ENCODE measurements at places on chromosomes 16 and 17.

GRCh38 chr17:1168533-1169220, 11.1 kb downstream of the ABR start:
- no peak for DNase-seq

GRCh38 chr17:17816831-17817551, 19.8 kb downstream of the SREBF1 start:
- no peak for DNase-seq

GRCh38 chr16:49849037-49849753, 6.7 kb downstream of the ZNF423 start:
- no peak for DNase-seq

GRCh38 chr17:58570758-58571157, 56.3 kb upstream of the MTMR4 start:
- no peak for DNase-seq

DNA sequence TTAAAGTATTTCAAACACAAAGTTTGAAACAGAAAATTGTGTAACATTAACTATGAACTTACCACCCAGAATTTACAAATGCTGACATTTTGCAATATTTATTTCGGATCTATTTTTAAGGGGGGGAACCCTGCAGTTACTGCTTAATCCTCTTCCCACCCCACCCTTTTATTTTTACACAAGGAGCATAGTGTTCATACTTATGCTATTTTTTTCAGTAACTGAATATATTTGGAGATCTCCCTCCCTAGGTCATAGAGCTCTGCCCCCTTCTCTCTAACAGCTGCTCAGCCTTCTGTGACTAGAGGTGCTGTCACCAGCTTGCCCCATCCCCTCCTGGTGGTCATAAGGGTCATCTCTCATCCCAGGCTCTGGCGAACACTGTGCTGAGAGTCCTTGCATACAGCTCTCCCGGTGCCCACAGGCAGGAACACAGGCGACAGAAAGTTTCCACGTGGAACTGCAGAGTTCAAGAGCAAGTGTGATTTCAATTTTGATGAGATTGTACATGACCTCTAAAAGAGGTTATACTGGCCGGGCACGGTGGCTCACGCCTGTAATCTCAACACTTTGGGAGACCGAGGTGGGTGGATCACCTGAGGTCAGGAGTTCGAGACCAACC, 44.2 kb downstream of the SNX20 start:
- no peak for DNase-seq

DNA sequence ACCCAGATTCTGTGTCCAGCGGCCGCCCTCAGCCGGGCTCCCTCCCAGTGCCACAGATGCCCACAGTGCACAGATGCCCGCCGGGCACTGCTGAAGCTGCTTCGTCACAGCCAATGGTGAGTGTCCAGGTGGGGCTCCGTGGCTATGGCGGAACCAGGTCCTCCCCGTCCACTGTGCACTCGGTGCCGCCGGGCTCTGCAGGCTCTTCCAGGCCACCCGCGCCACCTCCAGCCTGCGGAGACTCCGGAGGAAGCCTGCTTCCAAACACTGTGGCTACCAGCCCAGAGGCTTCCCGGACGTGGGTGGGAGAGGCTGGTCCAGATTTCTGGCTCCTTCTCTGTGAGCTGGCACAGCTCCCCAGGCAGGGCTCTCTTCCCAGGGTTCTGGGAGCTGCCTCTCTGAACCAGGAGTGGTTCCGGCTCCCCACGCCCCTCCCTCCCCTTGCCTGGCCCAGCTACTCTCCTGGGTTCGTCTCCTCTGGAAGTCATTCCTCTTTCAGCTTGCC, 2.8 kb upstream of the PYCR1 start:
- DNase-seq, result no peak

DNA sequence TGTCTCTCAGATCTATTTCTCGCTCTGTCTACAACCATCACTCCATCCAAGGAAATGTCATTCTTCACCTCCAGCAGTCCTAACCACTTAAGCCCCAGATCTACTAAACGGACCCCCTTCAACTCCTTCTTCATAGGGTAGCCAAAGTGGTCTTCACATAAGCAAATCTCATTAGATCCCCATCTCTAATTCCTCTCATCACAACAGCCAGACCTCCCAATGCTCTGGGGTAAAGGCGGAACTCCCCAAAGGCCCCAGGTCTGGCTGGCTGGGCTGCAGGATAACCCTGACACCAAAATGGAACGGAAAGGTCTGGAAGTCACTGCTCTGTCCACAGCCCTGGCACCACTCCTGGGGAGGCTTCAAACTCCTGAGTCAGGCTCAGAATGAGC, 11.1 kb downstream of the ST3GAL2 start:
- no peak for DNase-seq

GRCh38 chr17:4537451-4538235, 17.5 kb downstream of the MYBBP1A start:
- DNase-seq, result no peak

GRCh38 chr16:88784074-88784855, 755 bp downstream of the PIEZO1 start:
- DNase-seq, result peak; percentile 62

DNA sequence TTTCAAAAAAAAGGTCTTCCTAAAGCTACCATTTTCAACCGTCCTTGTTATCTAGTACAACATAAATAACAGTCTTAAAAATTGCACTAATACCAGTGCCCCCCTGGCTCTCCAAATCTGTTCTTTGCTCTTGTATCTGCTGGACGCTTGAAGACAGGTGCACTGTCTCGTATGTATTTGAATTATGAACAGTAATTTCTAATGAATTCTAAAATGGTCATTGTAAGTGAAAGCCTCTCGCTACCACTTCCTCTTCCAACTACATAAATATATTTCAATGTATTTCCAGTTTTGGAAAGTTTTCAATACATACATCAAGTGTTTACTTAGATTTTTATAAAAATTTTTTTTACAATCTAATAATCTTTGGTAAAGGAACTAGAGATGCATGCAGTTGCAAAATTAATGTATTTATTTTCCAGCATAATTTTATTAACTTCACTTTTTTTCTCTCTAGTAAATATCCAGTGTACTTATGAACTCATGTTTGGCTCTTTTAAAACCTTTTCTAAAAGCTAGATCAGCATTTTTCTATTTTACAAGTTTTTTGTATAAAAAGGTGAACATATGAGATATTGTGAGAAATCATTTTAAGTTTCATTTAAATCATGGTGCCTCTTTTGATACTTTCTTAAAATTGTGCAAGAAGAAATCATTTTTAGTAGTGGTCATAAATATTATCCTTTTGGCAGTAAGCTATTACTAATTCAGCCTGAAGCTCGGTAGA, 31.0 kb downstream of the ERCC4 start:
- DNase-seq, result no peak

GRCh38 chr17:19744922-19745757, 3.0 kb downstream of the ALDH3A1 start:
- peak; percentile 91 for DNase-seq

- DNase-seq, result no peak
Observed at GRCh38 chr16:64184156-64184555, 937.7 kb downstream of the CDH11 start.

- DNase-seq, result peak; percentile 84
Observed at GRCh38 chr16:58336332-58337089, 41.7 kb upstream of the PRSS54 start.

GRCh38 chr17:55479903-55480302, 31.3 kb downstream of the SMIM36 start:
- no peak for DNase-seq

GRCh38 chr17:42743595-42744282, 1.1 kb downstream of the EZH1 start:
- no peak for DNase-seq

GRCh38 chr17:19401321-19402010, 9.6 kb upstream of the RNF112 start:
- DNase-seq, result no peak

DNA sequence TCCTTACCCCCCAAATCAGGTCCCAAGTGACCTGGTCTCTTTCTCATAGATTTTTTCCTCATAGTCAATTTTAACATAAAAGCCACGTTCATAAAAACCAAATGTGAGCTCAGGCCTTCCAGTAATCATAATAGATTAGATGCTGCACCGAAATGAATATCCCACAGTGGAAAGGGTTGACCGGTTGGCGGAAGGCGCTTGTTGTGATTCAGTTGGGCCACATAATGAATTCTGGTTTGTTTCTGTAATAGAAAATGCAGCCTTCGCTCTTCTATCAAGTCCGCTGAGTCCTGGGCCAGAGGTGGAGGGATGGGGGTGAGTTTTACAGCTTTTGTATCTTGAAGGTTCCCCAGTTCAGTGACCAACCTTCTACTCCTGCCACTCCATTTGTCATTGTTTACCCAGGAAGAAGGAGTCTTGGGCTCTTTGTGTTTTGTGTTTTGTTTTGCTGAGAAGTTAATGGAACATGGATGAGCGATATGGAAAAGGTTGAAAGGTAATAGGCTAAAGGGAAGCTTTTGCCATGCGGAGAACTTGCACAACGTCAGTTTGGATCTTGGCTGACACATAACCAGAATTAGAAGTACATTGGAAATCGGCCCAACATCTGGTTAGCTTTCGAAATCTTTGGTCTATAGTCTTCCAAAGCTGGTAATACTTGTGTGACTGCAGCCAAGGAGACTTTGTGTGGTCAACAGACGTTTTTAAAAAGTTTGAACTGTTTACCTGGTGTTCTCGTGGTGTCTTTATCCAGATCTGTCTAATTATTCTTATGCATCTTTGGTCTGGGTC, 89.5 kb downstream of the CLEC16A start:
- DNase-seq, result no peak

GRCh38 chr16:77399066-77399465, 35.8 kb downstream of the ADAMTS18 start:
- no peak for DNase-seq

GRCh38 chr16:50224286-50224685, 42.1 kb upstream of the ADCY7 start:
- no peak for DNase-seq

GRCh38 chr16:87437327-87437726, 45.2 kb downstream of the MAP1LC3B start:
- no peak for DNase-seq

- no peak for DNase-seq
Observed at GRCh38 chr16:56275076-56275475, 83.8 kb downstream of the GNAO1 start.

DNA sequence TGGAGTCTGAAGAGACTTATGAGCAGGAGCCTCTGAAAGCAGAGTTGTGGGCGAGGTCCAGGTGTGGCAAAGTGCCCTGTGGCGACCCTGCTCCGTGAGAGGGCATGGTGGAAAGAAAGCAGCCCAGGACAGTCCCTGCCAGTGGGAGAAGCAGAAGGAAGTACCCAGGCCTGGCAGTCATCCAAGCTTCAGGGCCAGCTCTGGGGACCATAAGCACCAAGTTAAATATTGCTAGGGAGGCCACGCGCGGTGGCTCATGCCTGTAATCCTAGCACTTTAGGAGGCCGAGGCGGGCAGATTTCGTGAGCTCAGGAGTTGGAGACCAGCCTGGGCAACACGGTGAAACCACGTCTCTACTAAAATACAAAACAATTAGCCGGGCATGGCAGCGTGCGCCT, 4.9 kb upstream of the ASGR1 start:
- no peak for DNase-seq

GRCh38 chr17:42704837-42705494, 22.6 kb downstream of the CNTNAP1 start:
- no peak for DNase-seq

DNA sequence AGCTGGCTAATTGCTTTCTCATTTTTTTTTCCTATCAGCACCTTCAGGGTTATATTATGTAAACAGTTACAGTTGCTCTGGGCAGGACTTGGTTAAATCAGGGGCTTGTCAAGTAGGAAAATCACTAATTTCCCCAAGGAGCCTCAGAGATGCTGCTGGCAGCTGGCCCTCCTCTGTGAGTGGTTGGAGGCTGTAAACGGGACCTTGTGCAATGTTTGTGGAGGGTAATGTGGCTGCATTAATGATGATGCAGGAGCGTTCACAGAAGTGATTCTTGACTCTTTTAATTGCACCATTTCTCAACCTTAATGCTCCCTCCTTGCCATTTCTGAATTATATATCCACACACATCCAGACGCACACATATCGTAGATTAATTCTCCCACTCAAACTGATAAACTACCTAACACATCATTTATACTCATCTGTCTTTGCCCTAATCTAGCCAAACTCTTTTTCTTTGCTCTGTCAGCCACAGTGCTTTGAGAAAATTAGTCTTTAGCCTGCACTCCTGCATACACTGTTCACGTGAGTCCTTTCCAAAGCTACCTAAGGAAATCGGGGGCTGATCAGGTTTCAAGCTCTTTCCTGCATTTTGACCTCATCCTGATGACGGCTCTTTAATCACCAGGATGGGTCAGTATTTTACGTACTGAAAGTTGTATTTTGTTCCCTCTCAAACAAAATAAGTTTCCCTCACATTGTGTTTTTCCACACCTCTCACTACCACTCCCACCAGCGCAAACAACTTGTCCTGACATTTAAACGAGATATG, 154.4 kb upstream of the PIRT start:
- no peak for DNase-seq

- no peak for DNase-seq
Observed at GRCh38 chr17:82493226-82493781, 26.2 kb upstream of the FOXK2 start.

- DNase-seq, result no peak
Observed at GRCh38 chr17:77089124-77089490, 51.7 kb upstream of the SEC14L1 start.

DNA sequence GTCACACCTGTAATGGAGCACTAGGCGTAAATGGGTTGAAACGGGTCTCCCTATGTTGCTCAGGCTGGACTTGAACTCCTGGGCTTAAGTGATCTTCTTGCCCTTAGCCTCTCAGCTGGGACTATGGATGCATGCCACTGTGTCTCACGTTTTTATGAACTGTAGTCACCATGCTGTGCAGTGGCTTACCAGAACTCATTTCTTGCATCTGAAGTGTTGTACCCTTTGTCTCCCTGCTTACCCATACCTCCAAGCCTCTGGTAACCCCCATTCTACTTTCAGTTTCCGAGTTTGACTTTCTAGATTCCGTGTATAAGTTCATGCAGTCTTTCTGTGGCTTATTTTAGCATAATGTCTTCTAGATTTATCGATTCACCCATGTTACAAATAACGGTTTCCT, 7.7 kb downstream of the PYCARD start:
- DNase-seq, result no peak

DNA sequence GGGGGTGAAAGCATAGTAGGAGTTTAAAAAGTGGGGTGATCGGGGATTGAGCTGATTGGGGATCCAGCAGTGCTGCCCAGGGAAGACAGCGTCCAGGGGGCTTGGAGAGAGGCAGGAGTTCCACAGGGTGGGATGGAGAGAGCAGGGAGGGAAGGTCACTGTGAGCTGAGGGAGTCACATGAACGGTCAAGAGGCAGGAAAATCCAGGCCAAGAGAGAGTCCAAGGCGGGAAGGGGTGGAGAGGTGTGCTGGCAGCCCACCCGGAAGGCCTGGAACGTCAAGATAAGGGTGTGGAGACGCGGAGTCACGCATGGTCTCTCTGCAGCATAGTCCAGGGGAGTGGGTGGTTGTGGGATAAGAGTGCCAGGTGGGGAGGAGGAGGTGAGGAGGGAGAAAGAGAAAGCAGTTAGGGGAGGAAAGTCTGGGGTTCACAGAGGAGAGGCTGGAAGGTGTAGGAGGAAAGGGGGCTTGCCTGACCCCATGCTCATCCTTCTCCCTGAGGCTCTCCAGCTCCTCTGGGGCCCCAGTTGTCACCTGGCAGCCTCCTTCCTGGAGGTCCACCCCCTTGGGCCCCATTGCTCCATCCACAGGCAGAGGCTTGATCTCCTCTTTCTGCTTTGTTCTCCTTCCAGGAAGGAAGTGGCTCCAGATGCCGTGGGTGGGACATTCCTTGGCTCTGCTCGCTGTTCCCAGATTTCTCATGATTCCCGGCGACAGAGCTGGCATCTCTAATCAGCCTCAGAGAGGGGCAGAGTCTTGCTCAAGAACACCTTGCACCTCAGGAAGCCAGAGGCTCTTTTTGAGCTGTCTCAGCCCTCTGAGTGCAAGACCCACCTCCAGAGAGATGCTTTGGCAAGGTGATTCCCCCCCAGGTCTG, 28.7 kb downstream of the CCR7 start:
- DNase-seq, result no peak

- peak; percentile 52 for DNase-seq
Observed at GRCh38 chr16:56203052-56203451, 11.8 kb downstream of the GNAO1 start.
